ENCODE measurements at places on chromosomes 5 and 9.

DNA sequence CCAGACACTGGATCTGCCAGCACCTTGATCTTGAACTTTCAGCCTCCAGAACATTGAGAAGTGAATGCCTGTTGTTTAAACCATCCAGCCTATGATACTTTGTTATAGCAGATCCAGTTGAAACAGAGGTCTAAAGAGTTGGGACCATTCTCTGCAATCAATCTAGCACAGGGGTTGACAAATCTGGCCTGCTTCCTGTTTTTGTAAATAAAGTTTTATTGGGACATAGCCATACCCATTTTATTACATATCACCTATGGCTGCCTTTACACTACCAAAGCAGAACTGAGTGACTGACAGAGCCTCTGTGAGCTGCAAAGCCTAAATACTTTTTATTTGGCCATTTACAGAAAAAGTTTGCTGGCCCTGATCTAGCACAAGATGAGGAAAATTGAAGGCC, 62.0 kb downstream of the BARX1 start:
- DNase-seq, result no peak

- no peak for DNase-seq
Observed at GRCh38 chr9:17875886-17876285, 297.0 kb downstream of the SH3GL2 start.

DNA sequence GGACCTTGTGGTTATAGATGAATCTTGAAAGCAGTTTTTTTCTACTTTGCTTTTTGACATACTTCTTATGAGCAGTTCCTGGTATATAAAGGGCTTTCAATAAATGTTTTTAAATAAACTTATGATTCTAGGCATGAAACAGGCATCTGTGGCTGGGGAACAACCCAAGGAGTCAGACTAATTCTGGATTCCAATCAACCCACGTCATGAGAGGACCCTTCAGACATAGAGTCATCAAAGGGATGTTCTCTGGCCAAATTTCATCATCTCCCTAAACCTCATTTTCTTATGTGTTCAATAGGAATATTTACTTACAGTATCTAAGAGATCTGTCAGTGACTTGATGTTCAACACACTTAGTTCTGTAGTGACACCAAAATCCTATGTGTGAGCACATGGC, 243.8 kb upstream of the ZNF462 start:
- DNase-seq, result no peak

DNA sequence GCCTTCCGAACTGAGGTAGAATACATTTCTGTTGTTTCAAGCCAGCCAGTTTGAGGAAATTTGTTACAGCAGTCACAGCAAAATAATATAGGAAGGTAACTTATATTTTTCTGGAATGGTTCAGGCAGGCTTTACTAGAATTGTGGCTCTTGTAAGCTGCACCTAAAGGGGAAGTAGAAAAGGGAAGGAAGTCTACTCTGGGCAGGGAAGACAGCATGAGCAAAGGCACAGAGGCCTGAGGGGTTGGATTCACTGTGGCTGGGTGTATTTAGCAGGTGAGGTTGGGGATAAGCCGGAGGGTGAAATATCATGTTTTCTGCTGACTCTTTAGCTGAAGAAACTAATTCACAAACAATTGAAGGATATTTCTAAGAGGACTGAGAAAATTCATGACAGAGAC, 183.5 kb downstream of the GAS1 start:
- DNase-seq, result no peak

DNA sequence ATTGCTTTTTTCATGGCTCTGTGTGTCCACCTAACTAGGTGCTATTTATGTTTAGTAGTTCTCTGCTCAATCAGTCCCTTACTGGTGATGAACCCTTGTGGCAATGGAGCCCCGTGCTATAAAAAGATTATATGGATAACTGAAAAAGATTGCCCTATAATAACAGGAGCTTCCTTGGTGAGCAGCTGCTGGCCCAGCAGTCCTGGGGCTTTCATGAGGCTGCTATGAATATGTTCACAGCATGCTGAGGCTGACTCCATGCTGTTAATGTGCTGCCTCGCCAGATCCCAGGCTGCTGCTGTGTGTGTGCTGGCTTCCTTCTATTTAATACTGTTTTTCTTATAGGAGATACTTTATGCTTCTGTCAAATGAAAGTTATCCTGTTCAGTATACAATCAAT, 357.5 kb downstream of the TAF11L14 start:
- peak; percentile 8 for DNase-seq
